ENCODE measurements at places on chromosomes 16 and 17.

- no peak for DNase-seq
Observed at GRCh38 chr16:14658063-14658462, 25.3 kb downstream of the BFAR start.

DNA sequence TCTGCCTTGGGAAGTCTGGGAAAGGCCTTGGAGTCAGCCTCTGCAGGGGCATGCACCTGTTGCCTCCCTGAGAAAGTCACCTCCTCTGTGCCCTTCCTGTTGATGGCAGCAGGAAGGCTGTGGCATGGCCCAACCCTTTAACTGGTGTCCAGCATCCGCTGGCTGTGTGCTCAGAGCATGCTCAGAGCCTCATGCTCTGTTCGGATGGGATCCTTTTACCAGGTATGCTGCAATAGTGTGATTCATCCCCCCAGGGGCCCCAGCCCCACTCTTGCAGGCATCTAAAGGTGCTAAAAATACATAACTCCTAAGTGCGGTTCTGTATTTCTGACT is 24.9 kb downstream of the KLHL36 start:
- no peak for DNase-seq

GRCh38 chr17:12900474-12900873 is 111.2 kb downstream of the ARHGAP44 start:
- DNase-seq, result no peak

DNA sequence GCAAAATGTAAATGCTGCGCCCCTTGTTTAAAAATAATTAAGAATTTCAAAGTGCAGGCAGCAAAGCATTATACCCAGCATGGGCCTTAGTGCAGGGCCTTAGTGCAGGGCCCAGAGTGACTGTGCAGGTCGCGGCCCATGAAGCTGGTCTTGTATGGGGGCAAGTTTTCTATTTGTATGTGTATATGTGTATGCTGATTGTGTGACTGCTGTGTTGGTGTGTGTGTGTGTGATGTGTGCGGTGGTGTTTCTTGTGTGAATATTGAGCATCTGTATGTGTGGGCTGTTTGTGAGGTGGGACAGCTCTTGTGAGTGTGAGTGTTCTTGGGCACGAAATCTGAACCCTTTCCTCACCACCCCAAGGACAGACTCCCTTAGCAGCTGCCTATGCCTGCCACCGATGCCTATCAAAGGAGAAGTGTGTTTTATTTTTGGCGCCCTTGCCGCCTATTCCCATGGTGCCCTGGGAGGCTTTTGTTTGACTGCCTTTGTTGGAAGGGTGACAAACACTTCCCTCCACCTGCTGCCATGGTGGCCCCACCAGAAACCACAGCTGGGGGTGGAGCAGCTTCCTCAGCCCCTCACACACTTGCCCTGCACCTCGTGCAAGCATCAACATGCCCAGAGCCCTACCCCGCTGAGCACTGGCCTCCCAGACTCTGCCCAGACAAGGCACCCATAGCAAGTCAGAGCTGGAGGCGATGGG is 18.0 kb downstream of the CCR7 start:
- DNase-seq, result no peak

- no peak for DNase-seq
Observed at GRCh38 chr16:7834771-7835431, 502.3 kb downstream of the RBFOX1 start.

DNA sequence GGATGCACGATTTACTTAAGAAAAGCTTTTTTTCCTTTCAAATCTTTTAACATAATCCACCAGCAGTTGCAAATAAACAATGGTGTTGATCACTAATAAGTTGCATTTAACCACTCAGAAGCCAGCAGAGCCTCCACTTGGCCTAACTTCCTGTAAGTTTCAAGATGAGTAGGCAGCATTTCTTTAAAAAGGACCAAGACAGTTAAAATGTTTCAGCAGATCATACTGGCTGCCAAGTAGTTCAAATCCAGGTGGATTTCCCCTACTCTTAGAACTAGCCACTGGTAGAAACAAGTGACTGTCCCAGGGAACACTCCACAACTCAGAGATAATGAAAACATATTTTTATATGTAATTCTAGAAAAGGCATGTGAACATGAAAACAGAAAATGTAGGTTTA is 17.0 kb upstream of the RFFL start:
- no peak for DNase-seq

DNA sequence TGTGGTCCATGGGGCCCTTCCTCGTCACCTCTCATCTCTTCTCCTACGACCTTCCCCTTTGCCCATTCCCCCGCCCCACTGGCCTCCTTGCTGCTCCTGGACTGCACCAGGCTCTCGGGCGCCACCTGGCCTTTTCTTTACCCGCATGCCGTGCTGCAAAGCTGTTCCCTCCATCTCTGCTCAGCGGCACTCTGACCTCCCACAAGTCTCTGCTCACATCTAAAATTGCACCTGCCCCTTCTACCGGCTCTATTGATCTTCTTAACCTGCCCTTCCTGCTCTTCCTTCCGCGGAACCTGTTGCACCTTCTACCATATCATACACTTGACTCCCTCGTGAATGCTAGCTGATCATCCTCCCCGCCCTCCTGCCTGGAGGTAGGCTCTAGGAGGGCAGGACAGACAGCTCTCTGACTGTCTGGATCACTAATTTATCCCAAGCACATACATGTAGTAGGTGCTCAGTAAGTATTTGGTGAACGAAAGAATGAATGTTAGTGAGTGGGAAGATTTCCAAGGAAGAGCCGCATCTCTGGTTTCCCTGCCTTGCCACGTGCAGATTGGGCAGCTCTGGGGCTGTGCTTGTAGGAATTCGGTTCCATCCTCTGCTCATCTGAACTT is 17.3 kb downstream of the DNAH17 start:
- no peak for DNase-seq

DNA sequence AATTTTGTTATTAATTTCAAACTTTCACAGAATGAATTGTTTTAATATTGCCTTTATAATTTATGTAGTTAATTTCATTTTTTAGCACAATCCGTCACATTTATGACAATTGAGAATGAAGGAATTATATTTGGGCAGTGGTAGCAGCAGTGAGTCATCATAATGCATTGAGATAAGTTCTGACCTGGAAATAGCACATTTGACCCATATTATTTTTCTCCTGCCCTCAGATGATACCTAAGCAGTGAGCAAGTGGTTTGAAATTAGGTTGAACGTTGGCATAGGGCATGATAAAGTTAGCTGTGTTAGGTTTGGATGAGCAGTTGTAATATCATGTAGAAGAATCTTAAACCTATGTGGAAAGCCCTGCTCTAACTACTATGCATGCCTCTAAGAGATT is 1431.3 kb upstream of the CDH8 start:
- no peak for DNase-seq

- no peak for DNase-seq
Observed at GRCh38 chr16:661184-661821, 6.6 kb upstream of the RHOT2 start.

DNA sequence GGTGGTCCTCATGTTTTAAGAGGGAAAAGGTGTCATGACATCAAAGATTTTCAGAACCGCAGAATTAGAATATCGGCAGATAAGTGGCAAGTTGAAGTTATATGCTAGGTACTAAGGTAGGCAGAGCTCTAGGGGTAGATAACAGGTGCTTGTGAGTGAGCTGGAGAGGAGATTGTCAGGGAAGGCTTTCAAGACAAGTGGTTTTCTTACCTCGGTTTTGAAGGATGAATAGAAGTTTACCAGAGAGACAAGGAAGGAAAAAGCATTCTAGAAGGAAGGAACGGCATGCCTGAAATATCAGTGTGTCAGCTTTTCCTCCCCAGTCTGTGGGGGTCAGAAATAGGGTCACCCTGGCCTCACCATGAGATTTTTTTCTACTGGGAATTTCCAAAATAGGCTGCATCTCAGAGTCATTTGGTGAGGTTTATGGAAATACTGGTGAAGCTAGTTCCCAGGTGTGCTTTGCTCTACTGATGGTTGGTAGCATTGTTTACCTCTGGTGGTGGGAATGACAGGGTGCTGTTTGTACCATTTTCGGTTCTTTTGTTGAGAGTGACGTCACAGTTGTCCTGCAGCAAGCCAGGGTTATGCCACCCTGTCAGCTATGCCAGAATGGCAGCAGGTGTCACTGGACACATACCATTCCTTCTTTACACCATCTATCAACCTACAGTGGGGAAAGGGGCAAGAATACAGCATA is 112.5 kb downstream of the MSI2 start:
- no peak for DNase-seq

DNA sequence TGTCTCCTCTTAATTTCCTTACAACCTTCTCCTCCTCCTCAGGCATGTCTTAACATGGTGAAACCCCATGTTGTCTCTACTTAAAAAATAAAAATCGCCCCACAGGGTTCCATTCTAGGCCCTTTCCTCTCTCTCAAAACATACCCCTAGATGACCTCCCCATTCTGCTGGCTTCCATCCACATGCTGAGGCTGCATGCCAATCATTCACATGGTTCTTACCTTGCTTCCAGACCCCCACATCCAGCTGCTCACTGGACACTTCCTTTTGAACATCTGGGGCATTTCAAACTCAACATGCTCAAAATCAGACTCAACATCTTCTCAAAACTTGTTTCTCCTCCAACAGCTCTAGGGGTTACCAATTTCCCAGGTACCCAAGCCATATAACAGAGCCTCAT is 12.4 kb upstream of the CTCF start:
- no peak for DNase-seq

Data from fibroblast of skin of left biceps (primary cell).